ENCODE measurements at places on chromosomes 1 and 21. TPM values are rescaled to one million over a fixed set of nuclear protein-coding genes. Genes with fewer than 3 reads are reported as not detected.

KCNE1 gene
- total RNA-seq, result 0.26 TPM

FAM163A gene
- total RNA-seq, result 0.09 TPM

DMRTA2 gene
- total RNA-seq, result under 0.01 TPM

FAM20B gene
- 29.0 TPM for total RNA-seq

CSF3R gene
- total RNA-seq, result not detected

SZRD1 gene
- total RNA-seq, result 29.2 TPM

VWA1 gene
- total RNA-seq, result 13.1 TPM

CAPN8 gene
- not detected for total RNA-seq

OR6N1 gene
- total RNA-seq, result not detected

CD1E gene
- not detected for total RNA-seq

C1orf210 gene
- total RNA-seq, result not detected

HOOK1 gene
- total RNA-seq, result under 0.01 TPM

EDN2 gene
- not detected for total RNA-seq

RAB7B gene
- under 0.01 TPM for total RNA-seq

SPATC1L gene
- 6.3 TPM for total RNA-seq

TNFSF18 gene
- total RNA-seq, result 16.1 TPM

CDA gene
- 0.43 TPM for total RNA-seq

HNRNPCL1 gene
- total RNA-seq, result not detected

ADGRL2 gene
- total RNA-seq, result 6.7 TPM

CD2 gene
- total RNA-seq, result not detected

CLCA2 gene
- total RNA-seq, result not detected

CYP4Z1 gene
- not detected for total RNA-seq

RIMKLA gene
- total RNA-seq, result under 0.01 TPM

CACNA1S gene
- not detected for total RNA-seq

SEC16B gene
- total RNA-seq, result 0.54 TPM

LAMC1 gene
- 312 TPM for total RNA-seq

SLAMF7 gene
- total RNA-seq, result not detected

CD1B gene
- not detected for total RNA-seq

PRRX1 gene
- total RNA-seq, result 1.3 TPM

KRTAP12-3 gene
- not detected for total RNA-seq

GUCA2A gene
- total RNA-seq, result not detected
